Substantia nigra (tissue), 51 donors: ENCODE measurements at places on chromosomes 16 and 17.

GRCh38 chr16:35149550-35149949 is 1690.1 kb downstream of the TP53TG3F start:
- DNase-seq, result no peak

DNA sequence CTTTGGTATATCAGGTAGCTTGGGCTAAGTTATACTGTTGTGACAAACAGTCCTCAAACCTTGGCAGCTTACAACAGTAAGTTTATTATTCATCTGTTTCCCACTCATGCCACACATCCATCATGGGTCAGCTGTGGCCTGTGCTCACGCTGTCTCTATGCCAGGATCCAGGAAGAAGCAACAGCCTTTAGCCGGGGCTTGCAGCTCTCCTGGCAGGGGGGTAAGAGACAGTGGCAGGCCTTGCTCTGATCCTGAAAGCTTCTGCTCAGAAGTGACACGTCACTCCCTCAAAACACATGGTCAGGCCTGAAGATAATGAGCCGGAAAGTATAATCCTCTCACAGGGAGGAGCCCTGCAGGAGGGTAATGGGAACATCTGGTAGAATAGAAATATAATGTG is 377.6 kb downstream of the CPPED1 start:
- DNase-seq, result no peak

- DNase-seq, result no peak
These were observed 223.6 kb upstream of the CIBAR2 start for GRCh38 chr16:85335584-85336491.

GRCh38 chr17:31724619-31725018 is 134.4 kb downstream of the COPRS start:
- no peak for DNase-seq

DNA sequence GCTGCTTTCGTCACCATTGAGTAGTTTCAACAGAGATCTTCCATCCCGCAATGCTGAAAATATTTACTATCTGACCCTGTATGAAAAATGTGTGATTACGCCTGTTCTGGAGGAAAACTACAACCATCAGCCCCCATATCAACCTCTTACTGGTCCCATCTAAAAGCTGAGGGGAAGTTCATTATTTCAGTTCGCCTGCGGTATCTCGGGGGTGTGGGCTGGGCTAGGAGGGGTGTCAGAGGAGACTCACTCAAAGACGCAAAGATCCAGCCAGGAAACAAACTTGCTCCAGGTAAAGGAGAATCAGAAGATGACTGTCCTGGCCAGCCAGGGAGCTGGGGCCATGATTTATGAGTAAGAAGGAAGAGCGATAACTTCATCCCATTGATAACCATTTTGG is 13.7 kb downstream of the CACNG1 start:
- DNase-seq, result no peak

DNA sequence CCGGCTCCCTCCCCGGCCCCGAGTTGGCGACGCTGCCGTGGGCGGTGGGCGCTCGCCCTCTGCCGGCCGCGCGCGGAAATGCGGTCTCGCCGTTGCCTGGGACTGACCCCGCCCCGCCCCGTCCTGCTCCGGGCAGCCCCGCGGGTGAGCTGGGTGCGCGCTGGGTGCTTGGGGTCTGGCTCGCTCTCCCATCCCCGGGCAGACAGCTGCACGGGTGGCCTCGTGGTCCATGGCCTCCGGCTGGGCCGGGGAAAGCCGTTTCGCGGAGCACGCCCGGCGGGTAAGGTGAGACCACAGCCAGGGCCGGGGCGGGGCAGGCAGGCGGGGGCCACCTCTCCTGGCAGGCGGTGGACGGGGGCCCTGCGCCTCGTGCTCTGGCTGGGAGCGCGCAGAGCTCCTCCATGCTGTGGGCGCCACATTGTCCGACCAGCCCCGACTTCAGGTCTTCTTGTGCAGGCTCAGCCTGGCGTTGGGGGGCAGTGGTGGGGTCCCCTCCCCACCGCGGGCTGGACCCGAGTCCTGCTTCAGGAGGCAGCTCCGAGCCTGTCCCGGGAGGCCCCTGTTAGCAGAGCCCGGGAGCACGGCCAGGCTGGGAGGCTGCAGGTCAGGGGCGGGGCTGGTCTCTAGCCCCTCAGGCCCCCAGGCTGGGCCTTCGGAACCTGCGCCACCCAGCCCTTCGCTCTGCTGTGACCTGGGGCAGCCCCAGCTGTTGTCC is 7.0 kb upstream of the C1QTNF8 start:
- no peak for DNase-seq

DNA sequence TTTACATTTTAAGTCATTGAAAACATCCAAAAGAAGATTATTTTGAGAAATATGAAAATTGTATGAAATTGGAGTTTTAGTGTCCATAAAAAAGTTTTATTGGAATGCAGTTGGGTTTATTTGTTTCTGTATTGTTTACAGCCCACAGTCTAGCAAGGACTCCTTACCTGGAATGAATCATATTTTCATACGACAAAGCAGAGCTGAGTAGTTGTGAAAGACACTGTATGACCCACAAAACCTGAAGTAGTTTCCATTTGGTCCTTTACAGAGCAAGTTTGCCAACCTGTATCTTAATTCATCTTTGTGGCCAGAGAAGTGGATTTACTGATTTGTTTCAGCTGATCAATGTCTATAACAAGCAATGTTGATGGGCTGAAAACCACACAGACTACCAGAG is 10.3 kb downstream of the CCL18 start:
- no peak for DNase-seq

DNA sequence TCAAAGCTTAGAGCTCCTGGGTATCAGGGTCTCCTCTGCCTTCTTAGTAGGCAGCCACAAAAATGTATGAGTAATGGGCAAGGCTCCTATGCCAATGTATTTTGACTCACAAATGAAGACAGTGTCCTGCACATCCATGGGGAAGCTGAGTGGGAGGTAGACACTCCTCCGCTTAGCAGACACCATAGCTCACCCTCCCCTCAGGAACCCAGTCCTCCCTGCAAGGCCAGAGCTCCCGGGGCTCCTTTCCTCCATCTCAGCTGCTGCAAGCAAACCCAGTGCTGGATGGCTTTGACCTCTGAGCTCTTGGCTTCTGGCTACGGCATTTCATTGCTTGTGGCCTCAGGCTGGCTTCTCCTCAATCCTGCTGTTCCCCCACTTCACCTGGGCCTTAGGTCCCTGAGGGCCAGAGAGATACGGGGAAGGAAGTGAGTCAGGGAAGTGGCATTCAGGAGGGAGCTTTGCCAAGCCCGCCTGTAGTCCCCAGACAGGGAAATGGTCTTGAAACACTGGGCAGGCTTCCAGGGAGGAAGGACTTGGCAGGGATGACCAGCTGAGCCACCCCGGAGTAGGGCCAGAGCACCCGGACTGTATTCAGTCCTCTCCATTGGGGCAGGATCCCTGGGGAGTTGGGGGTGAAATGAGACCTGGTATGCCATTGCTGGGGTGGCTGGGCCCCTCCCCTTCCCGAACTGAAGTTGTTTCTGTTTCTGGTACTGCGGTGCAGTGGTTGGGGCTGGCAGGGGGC is 4.5 kb downstream of the ABCC3 start:
- peak; percentile 45 for DNase-seq

GRCh38 chr17:82245134-82246039 is 16.5 kb downstream of the SLC16A3 start:
- no peak for DNase-seq

GRCh38 chr17:11786711-11787438 is 188.6 kb downstream of the DNAH9 start:
- no peak for DNase-seq

DNA sequence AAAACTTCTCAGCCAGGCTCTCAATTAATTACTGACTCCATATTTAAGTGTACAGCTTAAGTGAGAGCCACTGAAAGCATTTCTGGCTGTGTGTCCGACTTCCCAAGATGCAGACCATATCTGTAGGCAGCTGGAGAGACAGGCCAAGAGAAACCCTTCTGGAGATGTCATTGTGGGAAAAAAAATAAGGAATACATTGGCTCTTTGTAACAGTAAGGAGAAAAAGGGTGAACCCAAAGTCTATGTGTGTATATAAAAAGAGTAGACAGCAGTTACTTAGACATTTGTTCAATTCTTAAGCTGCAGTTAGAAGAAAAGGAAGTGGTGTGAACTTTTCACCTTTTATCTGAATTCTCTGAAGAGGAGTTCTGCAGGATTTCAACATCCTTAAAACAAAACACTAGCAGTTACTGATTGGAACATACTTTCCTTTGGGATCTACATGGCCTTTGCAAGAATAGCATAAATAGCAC is 21.7 kb downstream of the FAM117A start:
- DNase-seq, result no peak

DNA sequence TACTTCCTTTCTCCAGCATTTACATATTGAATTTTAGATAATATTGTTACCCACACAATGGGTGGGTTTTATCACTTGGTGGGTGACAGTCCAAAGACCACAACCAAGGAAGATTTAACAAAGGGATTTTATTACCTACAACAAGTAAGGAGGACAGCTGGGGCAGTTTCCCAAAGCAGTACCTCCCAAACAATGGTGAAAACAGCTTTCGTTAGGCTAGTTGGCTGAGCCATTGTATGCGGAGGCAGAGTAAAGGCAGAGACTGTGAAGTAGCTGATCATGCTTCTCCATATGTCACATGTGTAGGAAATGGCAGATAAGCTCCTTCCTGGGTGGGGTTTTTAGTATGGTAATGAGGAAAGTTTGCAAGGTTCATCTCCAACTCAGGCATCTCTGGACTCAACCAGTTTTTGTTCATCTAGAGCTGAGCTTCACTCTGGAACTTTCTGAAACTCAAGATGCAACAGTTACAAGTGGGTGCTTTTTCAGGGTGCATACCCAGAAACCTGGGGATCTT is 104.3 kb upstream of the PSMD7 start:
- DNase-seq, result no peak

GRCh38 chr17:76560877-76561221 is 21.0 kb downstream of the PRCD start:
- DNase-seq, result no peak

DNA sequence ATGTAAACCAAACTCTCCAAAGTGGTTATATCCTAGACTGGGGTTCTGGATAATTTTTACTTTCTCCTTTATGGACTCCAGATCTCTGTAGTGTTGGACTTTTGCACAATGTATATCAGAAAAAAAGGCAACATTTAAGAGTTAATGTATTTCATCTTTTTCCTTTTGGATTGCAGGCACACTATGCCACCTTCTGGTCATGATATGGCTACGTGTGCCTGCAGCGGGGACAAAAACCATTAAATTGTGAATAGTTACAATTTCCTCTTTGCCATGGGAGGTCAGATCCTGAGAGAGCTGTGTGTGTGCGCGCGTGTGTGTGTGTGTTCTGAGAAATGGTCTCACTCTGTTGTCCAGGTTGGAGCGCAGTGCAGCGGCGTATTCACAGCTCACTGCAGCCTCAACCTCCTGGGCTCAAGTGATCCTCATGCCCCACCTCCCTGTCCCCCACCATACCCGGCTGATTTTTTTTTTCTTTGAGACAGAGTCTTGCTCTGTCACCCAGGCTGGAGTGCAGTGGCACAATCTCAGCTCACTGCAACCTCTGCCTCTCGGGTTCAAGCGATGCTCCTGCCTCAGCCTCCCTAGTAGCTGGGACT is 4.3 kb upstream of the SGF29 start:
- DNase-seq, result no peak

- DNase-seq, result no peak
These were observed 112.1 kb upstream of the CNTNAP4 start for GRCh38 chr16:76164970-76165558.

GRCh38 chr17:80220736-80221215 is 549 bp downstream of the SLC26A11 start:
- DNase-seq, result no peak

DNA sequence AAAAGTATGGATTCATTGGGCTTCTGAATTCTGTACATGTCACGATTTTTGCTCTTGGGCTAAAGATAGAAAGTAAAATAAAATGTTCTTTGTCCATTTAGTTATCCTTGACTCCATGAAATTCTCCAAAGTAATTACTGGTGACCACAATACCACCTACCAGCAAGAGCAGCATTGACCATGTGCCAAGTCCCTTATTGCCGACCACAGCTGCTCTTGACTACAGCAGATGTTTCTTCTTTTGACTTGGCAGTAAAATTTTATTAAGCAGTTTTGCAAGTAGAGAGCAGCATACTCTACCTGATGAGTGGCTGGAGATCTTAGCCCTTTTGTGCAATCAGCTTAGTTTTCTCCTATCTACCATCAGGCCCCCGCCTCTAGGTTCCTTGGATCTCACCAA is 152.2 kb upstream of the TBX2 start:
- no peak for DNase-seq

- DNase-seq, result no peak
These were observed 1175.1 kb upstream of the GOT2 start for GRCh38 chr16:59909262-59909661.

GRCh38 chr16:12271006-12271405 is 294.5 kb downstream of the SNX29 start:
- DNase-seq, result peak; percentile 41

- no peak for DNase-seq
These were observed 15.0 kb upstream of the CBX8 start for GRCh38 chr17:79811868-79812352.

GRCh38 chr16:53769787-53770186 is 65.8 kb downstream of the FTO start:
- DNase-seq, result no peak

DNA sequence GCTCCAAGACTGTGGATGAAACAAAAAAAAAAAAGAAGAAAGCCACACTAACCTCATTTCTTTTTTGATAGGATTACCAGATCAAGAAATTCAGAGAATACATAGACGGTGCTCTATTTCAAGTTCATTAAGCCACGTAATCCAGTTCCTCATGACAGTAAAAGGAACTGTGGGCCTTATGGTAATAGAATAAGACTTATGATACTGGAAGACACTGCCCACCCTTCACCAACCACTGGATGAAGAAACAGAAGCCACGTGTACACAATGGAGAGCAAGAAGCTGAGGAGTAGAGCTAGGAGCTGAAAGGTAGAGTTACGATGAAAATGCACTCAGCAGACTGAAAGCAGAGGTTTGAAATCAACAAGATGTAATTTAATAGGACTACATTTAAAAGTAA is 11.2 kb downstream of the NCBP3 start:
- DNase-seq, result no peak

DNA sequence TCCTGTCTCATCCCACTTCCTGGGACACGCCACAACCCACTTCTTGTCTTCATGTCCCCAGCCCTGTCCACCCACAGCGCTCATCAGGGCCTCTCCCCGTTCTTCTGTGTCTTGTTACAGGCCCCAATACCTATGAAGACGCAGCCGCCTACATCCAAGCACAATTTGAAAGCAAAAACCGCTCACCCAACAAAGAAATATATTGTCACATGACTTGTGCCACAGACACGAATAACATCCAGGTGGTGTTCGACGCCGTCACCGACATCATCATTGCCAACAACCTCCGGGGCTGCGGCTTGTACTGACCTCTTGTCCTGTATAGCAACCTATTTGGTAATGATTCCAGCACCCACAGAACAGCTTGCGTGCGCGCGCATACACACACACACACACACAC is 70.6 kb downstream of the AMFR start:
- no peak for DNase-seq

GRCh38 chr17:74860229-74860871 is 665 bp upstream of the GRIN2C start:
- DNase-seq, result no peak

- no peak for DNase-seq
These were observed 5.3 kb upstream of the COL1A1 start for GRCh38 chr17:50206604-50207293.

- no peak for DNase-seq
These were observed 14.0 kb upstream of the ATP2C2 start for GRCh38 chr16:84354306-84354705.
